T-helper 17 cell (primary cell): ENCODE measurements at places on chromosomes 16 and 17. TPM values are rescaled to one million over a fixed set of nuclear protein-coding genes. Genes with fewer than 3 reads are reported as not detected.

DNA sequence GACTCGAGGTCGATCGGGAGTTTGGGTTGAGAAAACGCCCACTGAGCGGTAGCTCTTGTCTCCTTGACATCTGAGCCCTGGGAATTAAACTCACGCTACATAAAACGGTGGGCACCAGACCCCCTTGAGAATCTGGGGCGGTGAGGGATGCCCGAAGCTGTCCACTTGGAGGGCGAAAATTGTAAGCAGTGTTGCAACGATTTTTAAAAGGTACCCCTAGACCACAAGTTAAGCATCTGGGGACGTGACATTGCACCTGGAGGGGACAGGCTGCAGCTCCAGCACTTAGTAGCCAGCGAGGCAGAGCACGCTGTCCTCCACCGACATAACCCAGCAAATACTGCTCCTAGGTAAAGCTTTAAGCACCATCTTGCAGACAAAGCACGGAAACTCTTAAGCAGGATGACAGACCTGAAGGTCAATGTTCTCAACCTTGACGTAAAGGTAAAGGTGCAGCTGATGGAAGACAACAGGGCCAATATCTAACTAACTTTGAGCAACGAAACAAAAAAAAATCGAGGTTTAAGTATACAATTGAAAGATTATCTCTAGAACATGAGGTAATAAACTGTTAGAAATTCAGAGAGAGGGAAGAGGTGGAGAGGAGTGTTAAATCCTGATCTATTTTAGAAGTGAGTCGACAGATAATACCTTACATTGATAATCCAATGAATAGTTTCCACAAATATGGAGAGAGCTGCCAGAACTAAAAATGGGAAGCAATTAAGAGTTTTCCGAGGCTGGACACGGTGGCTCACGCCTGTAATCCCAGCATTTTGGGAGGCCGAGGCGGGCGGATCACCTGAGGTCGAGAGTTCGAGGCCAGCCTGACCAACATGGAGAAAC, 921 bp upstream of the CDR2 start:
- H3K27me3 ChIP-seq: no peaks in the 10 kb centered on the region
- no peak for DNase-seq
- H3K4me1 ChIP-seq: peaks cover 22% of the 10 kb centered on the region

- no peaks in the 10 kb centered on the region for H3K27me3 ChIP-seq
- DNase-seq: no peak
- H3K27ac ChIP-seq: no peak overlapping the region
- no peaks in the 10 kb centered on the region for H3K36me3 ChIP-seq
- peaks cover 2% of the 10 kb centered on the region for H3K4me1 ChIP-seq
- H3K4me3 ChIP-seq: no peak overlapping the region
Observed at GRCh38 chr17:69269131-69269998, 40.7 kb upstream of the ABCA10 start.

DNA sequence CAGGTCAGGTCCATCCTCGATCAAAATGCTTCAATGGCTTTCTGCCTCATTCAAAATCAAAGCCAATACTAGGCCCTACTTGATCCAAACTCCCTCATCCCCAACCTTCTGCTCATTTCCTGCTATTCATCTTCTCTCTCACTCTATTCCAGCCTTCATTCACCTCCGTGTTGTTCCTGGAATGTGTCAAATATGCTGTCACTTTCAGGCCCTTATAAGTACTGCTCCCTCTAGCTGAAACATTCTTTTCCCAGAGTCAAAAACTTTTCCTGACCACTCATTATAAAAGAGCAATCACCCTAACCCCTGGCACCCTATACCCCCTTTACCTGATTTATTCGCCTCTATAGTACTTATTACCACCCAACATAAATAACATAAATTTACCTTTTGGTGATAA, 303.7 kb upstream of the PMFBP1 start:
- H3K4me1 ChIP-seq: peaks cover 17% of the 10 kb centered on the region
- H3K36me3 ChIP-seq: peaks cover 5% of the 10 kb centered on the region
- DNase-seq: no peak
- H3K27ac ChIP-seq: peak overlapping the region; percentile 90
- H3K27me3 ChIP-seq: no peaks in the 10 kb centered on the region

DNA sequence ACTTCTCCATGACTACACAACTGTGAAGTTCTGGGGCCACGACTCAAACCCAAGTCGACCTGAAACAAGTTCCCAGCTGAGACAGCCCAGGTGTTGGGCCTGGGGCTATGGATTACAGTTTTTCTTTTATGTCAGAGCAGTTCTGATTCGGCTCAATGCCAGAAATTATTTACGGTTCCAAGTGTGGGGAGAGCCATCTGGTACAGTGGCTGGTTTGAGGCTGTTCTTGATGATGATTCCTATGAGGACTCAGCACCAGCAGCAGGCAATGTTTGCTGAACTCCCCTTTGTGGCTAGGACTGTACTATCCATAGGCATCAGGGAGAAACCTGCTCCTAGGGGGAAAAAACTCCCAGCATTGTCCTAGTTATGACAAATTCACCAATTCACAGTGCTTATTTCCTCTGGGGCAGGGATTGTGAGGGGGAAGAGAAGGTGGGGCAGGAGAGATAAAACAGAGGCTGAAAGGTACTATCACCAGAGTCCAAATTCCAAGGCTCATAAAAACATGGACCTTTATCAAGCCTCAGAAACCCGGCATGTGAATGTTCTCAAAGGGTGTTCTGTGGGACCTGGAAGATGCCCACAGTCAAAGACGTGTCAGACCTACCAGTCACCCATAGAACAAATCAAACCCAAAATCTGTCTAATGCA, 18.2 kb upstream of the CMTM4 start:
- no peak for DNase-seq
- H3K27ac ChIP-seq: no peak overlapping the region
- H3K27me3 ChIP-seq: peaks cover 6% of the 10 kb centered on the region
- no peaks in the 10 kb centered on the region for H3K4me1 ChIP-seq

GRCh38 chr17:79617740-79618382, 7.0 kb upstream of the RBFOX3 start:
- H3K4me3 ChIP-seq: no peak overlapping the region
- H3K27me3 ChIP-seq: peaks cover 62% of the 10 kb centered on the region
- no peak for DNase-seq
- H3K27ac ChIP-seq: no peak overlapping the region
- peaks cover 5% of the 10 kb centered on the region for H3K4me1 ChIP-seq
- H3K36me3 ChIP-seq: peaks cover 6% of the 10 kb centered on the region

GRCh38 chr16:12417815-12418211, 385.9 kb downstream of the CPPED1 start:
- H3K27ac ChIP-seq: peak overlapping the region; percentile 10
- DNase-seq: no peak
- no peak overlapping the region for H3K4me3 ChIP-seq

DNA sequence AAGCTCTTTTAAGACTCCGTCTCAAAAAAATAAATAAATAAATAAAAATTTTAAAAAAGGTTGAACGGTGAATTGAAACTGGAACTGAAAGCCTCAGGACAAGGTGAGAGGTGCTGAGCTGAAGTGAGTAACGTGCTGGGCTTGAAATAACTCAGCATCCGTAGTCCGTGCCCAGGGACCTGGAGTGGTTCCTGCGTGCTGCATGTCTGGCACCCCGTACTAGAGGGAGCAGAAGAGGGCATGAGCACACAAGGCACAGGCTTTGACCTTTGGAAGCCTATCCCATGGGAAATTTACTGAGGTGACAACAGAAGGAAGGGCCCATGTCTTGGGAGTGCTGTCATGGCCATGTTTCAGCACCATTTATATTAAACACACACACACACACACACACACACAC, 4.5 kb upstream of the MEIOB start:
- H3K4me3 ChIP-seq: no peak overlapping the region
- no peaks in the 10 kb centered on the region for H3K4me1 ChIP-seq
- DNase-seq: no peak
- H3K27ac ChIP-seq: no peak overlapping the region
- peaks cover 2% of the 10 kb centered on the region for H3K36me3 ChIP-seq

DNA sequence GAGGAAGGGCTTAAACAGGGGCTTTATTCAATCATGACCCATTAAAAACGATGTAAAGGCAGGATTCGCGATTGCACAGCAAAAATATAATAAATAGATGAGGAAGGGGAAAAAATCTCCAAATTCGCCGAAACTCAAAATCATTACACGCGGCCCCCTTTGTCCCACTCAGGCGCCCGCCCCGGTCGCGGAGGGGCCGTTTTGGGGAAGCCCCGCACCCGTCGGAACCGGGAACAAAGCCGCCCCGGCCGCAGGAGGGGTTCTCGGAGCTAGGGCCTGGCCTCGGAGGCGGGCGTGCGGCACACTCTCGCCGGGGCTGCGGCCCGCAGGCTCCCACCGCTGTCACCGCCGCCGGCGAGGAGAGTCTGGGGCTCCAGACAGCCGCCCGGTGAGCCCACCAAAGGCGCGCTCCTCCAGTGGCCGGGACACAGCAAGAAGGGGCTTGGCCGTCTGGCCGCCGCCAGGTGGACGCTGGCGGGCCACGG, 521 bp downstream of the C16orf87 start:
- H3K36me3 ChIP-seq: peaks cover 4% of the 10 kb centered on the region
- peaks cover 17% of the 10 kb centered on the region for H3K4me1 ChIP-seq
- H3K4me3 ChIP-seq: peak overlapping the region; percentile 99

DNA sequence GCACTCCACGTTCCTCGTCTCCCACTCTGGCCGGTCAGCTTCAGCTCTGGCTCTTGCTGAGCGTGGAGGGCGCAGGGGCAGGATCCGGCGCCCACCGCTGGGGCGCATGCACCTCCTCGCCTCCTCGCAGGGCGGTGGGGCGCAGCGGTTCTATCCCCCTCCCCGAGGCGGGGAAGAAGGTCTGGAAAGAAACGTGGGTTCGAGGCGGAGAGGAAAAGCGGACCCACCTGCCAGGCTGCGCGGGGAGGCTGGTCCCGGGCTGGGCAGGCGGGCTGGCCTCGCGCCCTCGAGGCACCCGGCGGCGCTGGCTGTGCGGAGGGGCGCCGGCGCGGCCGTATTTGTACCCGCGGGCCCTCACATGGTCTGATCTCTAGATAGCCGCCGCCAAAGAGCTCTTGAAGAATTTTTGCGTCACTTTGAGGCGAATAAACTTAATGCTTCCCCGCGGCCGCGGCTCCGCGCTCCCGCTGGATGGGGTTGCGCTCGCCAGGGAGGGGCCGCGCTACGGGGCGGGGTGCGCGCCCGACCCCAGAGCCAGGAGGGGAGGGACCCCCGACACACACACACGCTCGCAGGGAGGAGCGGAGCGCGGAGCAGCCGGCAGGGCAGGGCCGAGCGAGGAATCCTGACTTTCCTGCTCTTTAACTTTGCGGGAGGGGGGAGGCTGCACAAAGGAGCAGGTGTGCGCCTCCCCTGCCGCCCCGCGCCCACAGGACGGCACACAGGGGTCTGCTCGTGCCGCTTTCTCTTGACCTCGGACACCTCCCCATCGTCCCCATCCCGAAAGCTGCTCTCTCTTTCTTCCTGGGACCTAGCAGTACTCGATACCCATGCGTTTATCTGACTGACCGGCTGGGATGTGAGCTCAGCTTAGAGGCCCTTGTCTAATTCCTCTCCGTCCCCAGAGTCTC, at the start of gene SLC6A4:
Gene SLC6A4 (minus strand): TSS at position 312 of the 911 bp plus-strand sequence. CDS start 13,739 bp downstream, outside the sequence.
- DNase-seq: no peak
- peaks cover 27% of the 10 kb centered on the region for H3K4me1 ChIP-seq
- H3K4me3 ChIP-seq: peak within 1 kb of the TSS; percentile 84
- no peak within 1 kb of the TSS for H3K27ac ChIP-seq

- H3K4me1 ChIP-seq: peaks cover 26% of the 10 kb centered on the region
- DNase-seq: peak; percentile 53
- H3K36me3 ChIP-seq: no peaks in the 10 kb centered on the region
Observed at GRCh38 chr16:678858-679813, 1.1 kb upstream of the STUB1 start.

GRCh38 chr16:12095275-12096156, 119.0 kb downstream of the SNX29 start:
- H3K27me3 ChIP-seq: no peaks in the 10 kb centered on the region
- H3K27ac ChIP-seq: no peak overlapping the region
- DNase-seq: peak; percentile 59
- peaks cover 6% of the 10 kb centered on the region for H3K36me3 ChIP-seq
- no peak overlapping the region for H3K4me3 ChIP-seq

DNA sequence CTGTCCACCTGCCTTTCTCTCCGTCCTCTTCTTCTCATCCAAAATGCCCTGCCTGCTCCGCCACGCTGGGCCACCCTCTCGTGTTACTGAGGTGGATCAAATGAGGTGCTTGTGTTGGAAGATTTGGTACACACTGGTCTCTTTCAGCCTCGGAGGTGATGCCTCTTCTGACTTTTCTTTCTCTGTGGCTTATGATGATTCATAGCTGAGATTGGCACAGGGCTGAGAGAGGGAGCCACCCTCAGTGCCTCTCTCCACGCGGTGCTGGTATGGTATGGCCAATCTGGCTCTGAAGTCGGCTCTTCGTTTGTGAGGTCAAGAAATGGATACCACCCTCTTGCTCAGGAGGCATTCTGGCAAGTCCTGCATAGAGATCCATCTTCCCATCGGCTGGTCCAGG, 82.4 kb downstream of the PLCG2 start:
- peaks cover 5% of the 10 kb centered on the region for H3K4me1 ChIP-seq
- H3K27ac ChIP-seq: peak overlapping the region; percentile 78
- H3K36me3 ChIP-seq: peaks cover 3% of the 10 kb centered on the region
- no peak for DNase-seq
- peaks cover 29% of the 10 kb centered on the region for H3K27me3 ChIP-seq
- no peak overlapping the region for H3K4me3 ChIP-seq

- H3K4me1 ChIP-seq: peaks cover 19% of the 10 kb centered on the region
- no peak overlapping the region for H3K4me3 ChIP-seq
- no peaks in the 10 kb centered on the region for H3K27me3 ChIP-seq
- DNase-seq: no peak
Observed at GRCh38 chr16:50393858-50394802, 25.3 kb upstream of the BRD7 start.

GRCh38 chr16:9034056-9034455, 57.4 kb upstream of the HAPSTR1 start:
- no peak overlapping the region for H3K4me3 ChIP-seq
- peak overlapping the region; percentile 65 for H3K27ac ChIP-seq
- H3K27me3 ChIP-seq: no peaks in the 10 kb centered on the region
- no peak for DNase-seq
- H3K4me1 ChIP-seq: no peaks in the 10 kb centered on the region

- peaks cover 2% of the 10 kb centered on the region for H3K36me3 ChIP-seq
- peaks cover 57% of the 10 kb centered on the region for H3K4me1 ChIP-seq
- peak overlapping the region; percentile 8 for H3K4me3 ChIP-seq
- DNase-seq: no peak
Observed at GRCh38 chr17:66310528-66311148, 8.2 kb downstream of the PRKCA start.

DNA sequence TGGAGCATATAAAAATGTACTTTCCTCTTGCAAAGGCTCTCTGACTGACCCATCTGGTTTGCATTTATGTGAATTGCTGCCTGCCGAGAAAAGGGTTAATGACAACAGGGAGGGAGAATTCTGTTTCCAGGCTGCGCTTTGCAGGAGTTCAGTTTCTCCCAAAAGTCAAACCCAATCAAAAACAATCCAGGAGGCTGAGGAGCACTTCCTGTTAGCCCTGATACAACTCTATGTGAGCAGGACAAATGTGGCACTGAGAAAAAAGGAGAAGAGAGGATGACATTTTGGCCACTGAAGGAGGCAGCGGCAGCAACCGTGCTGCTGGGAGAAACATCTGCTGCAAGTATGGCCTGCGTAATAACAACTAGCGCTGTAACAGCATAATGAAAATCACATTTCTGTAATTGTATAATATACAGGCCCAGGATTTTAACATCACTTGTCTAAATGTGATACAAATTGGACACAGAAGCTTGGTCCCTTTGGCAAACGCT, 26.8 kb upstream of the ELAC2 start:
- H3K4me3 ChIP-seq: no peak overlapping the region
- H3K36me3 ChIP-seq: no peaks in the 10 kb centered on the region
- DNase-seq: no peak
- no peak overlapping the region for H3K27ac ChIP-seq

The PRR35 gene
- not detected for total RNA-seq

The OR1E1 gene
- not detected for total RNA-seq

The QRICH2 gene
- total RNA-seq: 1.7 TPM

The SPATA22 gene
- total RNA-seq: 0.22 TPM

The FBRS gene
- 246 TPM for total RNA-seq

The TLCD3A gene
- 0.85 TPM for total RNA-seq

The BICDL2 gene
- not detected for total RNA-seq
